Endodermal cell (in vitro differentiated cells): ENCODE measurements at places on chromosomes 2 and 18.

DNA sequence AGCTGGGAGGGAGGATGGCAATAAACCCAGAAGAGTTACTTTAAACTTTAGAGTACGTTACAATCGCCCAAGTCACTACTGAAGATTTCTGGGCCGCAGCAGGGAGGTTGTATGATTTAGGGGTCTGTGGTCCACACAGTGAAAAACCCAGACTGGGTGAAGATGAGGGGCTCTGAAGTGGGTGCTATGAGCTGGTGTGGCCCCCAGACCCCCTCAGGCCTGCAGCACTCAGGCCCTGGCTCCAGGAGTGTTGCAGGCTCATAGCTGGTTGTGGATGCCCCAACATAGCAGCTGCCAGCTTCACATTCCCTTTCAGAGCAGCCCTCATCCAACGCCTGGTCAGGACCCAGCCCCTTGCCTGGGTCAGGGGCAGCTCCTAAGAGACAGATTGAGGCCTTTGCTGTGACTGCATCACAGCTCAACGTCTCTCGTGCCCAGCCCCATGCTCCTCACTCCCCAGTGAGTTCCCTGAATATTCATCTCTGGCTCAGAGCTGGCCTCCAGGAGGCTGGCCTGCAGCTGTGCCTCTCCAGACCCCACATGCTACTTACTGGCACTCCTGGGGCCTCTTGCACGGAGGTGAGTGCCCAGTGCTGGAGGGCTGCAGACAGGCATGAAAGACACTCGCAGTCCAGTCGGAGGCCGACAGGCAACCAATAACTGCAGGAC, 94.5 kb upstream of the MYCN start:
- no peak for DNase-seq

- peak; percentile 42 for DNase-seq
Measured at GRCh38 chr2:71789556-71790204, 336.3 kb downstream of the DYSF start.

DNA sequence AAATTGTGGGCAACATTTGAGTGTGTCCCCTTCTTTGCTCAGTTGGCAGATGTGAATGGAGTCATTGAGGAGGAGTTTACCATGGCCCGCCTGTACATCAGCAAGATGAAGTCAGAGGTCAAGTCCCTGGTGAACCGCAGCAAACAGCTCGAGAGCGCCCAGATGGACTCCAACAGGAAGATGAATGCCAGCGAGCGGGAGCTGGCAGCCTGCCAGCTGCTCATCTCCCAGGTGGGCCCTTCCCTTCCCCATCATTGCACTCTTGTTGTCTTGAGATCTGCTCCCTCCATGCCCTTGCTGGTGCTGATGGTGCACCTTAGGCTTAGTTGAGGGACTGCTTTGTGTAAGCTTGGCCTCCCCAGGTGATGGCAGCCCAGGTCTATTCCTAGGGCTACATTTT, 47.5 kb upstream of the LYPD6B start:
- DNase-seq, result no peak

GRCh38 chr18:63446266-63446665, 24.0 kb upstream of the VPS4B start:
- no peak for DNase-seq

DNA sequence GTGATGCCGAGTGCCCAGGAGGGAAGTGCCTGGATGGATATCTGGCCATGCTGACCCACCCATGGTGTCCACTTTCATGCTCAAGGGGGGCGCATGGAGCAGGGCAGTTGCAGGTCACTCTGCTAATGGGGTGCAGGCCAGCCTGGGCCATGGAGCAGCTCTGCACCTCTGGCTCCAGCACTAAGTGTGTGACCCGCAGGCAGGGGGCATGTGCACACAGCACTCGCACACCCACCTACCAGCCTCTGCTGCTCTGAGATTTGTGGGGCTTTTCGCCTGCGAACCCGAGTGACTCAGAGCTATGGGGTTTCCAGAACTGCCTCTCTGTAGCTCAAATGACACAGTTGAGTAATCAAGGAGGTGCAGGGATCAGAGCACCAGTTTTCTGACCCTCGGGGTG, 66.2 kb downstream of the CYP26B1 start:
- DNase-seq, result no peak

DNA sequence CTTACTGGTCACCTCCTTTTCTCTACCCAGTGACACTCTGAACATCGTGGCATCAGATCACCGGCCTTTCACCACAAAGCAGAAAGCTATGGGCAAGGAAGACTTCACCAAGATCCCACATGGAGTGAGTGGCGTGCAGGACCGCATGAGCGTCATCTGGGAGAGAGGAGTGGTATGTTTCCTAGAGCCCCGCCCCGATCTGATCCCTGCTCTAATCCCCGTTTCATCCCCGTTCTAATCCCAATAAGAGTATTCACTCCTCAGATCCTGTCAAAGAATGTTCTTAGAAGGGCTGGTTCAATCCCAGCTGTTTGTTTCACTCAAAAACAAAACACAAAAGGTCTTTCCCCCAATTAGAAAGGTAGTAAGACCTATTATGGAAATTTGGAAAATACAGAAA, 30.4 kb upstream of the MAPRE3 start:
- no peak for DNase-seq

GRCh38 chr2:10834068-10834655, 21.6 kb upstream of the PDIA6 start:
- no peak for DNase-seq

GRCh38 chr2:167653131-167653530, 594.3 kb downstream of the STK39 start:
- DNase-seq, result no peak

DNA sequence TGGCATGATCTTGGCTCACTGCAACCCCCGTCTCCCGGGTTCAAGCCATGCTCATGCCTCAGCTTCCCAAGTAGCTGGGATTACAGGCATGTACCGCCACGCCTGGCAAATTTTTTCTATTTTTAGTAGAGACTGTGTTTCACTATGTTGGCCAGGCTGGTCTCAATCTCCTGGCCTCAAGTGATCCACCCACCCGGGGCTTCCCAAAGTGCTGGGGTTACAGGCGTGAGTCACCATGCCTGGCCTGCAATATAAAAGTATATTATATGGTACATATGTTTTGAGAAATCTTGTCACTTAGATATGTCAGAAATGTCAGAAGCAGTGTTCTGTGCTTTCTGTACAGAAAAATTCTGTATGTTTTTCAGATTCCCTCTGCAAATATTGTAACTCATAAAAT, 19.2 kb upstream of the XPO1 start:
- no peak for DNase-seq

GRCh38 chr2:190404487-190404886, 3.7 kb upstream of the MFSD6 start:
- peak; percentile 56 for DNase-seq

GRCh38 chr2:120079647-120080046, 66.8 kb downstream of the EPB41L5 start:
- no peak for DNase-seq

- DNase-seq, result peak; percentile 22
Measured at GRCh38 chr2:126899616-126900185, 1.0 kb downstream of the TEX51 start.

- no peak for DNase-seq
Measured at GRCh38 chr2:45651415-45652089, at the start of gene PRKCE. TSS of gene PRKCE (plus strand) at chr2:45651675.

GRCh38 chr18:59454909-59455727, 96.1 kb upstream of the LMAN1 start:
- peak; percentile 69 for DNase-seq

GRCh38 chr2:223549215-223549614, 52.9 kb downstream of the SCG2 start:
- no peak for DNase-seq

DNA sequence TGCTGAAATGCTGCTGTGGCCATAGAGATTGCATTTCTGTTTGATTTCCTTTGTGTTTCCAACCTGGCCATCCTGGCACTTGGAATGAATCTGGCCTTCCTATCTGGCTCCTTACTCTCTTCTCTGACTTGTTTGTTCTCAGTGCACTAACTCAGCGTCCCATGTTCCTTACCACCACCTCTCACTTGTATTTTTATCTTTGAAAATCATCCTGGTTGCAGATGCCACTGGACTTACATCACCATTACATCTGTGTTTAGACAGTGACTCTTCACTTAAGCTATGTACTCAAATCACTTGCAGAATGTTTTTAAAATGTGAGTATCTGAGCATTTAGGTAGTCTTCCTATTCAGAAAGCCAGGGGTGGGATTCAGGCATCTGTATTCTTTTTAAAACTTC, 239.5 kb downstream of the WDR7 start:
- DNase-seq, result peak; percentile 58

GRCh38 chr18:9637036-9637767, 22.8 kb upstream of the PPP4R1 start:
- DNase-seq, result no peak

GRCh38 chr2:102771114-102771513, 9.3 kb downstream of the TMEM182 start:
- DNase-seq, result no peak

DNA sequence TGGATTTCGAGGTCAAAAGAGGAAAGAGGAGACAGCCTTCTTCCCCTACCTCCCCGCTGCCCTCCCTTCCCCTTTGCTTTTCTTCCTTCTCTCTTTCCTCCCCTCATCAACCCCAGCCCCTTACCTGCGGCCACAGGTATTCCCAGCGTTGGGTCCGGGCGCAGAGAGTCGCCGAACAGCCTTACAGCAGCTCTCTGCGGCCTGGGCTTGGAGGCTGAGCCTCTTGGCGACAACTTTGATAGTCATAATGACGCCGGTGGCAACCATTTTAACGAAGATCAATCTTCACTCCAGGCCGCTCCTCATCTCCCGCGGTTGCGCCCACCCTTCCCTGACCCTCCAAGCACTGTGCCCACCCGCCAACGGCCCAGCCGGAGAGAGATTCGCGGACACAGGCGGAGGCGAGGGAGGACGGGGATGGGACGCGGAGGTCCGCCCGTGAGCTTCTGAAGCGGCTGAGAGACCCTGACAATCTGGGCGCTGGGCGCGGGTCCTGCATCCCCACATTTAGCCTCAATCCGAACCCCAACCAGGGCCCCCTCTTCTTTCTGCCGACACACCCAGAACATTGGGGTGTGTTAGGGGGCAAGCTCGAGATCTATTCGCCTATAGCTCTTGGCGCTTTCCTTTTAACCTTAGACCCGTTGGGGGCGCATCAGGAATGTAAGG, 1.5 kb upstream of the EVX2 start:
- peak; percentile 78 for DNase-seq

DNA sequence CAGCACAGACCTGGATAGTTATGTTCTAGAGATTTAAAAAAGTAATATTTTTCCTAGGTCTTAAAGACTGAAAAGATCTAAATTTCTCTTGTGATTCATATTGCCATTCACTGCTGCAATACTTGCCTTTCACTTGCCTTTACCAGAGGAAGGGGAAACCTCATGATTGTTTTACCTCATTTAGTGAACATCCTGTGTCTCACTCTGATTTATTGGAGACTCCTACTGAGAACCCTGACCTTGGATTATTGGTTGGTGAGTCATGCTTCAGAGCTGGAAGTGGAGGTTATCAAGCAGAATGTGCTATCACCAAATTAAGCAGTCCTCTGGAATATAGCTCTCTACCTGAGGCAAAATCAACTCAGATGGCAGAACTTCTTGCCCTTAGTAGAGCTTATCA, 500.5 kb downstream of the TSN start:
- DNase-seq, result no peak

DNA sequence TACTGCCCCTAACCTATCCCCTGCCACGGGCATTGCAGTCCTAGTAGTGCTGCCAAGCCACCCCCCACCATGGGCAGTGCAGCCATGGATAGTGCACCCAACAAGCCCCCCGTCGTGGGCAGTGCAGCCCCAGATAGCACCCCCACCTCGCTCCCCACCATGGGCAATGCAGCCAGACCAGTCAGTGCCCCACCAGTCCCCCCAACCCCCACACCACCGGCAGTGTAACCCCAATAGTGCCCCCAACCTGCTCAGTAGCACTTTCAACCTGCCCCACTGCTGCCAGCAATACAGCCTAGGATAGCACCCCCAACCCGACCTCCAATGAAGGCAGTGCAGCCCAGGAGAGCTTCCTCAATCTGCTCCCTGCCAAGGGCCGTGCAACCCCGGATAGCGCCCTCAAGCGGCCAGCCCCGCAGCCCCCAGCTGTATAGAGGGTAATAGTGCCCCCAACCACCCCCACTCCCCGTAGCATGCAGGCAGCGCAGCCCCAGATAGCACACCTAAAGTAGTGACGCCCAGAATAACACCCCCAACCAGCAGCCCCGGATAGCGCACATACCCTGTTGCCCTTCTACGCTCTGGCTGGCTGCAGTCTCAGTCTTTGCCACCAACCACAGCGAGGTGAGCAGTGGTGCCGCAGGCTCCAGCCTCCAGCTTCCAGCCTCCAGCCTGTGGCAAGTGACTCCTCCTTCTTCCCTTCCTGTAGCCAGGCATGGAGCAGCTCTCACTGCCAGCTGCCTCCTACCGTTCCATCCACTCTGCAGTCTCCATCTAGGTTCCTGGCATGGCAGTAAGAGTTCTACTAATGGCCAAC, 45.4 kb upstream of the ANKRD62 start:
- peak; percentile 78 for DNase-seq

GRCh38 chr2:149329068-149329467, 1.3 kb upstream of the LYPD6 start:
- DNase-seq, result peak; percentile 77

- DNase-seq, result no peak
Measured at GRCh38 chr2:33130054-33130447, 183.3 kb downstream of the LTBP1 start.

GRCh38 chr18:61569176-61569892, 236.1 kb downstream of the CDH20 start:
- no peak for DNase-seq

GRCh38 chr18:38563396-38563980, 997.9 kb upstream of the CELF4 start:
- no peak for DNase-seq

DNA sequence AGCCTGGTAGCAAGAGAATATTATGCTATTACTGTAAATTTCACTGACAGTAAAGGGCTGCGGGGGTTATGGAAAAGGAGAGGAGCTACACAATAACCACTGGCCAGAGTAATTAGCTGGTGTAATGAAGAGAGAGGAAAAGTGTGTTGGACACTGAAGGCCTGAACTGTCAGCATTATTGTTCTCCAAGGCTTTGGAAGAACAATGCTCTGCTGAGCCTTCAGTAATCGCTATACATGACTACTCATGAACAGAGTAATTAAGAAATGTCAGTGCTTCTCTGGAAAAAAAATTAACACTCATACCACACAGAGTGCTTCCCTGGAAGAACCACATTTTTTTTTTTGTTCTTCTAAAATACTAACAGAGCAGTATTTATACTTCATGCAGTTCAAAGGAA, 931.3 kb downstream of the CPS1 start:
- DNase-seq, result no peak

- DNase-seq, result peak; percentile 56
Measured at GRCh38 chr2:113831161-113831560, 58.7 kb upstream of the ACTR3 start.

DNA sequence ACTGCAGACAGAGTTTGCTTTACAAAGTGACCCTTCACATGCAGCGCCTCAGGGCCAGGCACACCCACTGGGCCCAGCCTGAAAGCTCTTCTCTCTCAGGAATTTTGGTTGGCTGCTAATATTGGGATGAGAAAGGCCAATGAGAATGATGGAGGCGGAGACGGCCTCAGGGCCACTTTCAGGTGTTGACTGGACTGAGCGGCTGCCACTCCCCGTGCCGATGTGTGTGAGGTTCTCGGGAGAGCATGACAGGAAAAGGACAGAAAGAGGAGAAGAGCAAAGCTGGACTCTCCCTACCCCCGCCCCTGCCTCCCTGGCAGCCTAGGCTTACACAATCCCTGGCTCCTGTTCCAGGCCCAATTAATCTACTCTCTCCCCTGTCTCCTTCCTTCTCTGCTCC, 155.7 kb downstream of the CELF4 start:
- peak; percentile 62 for DNase-seq

GRCh38 chr2:25339791-25340180, 1.9 kb downstream of the DNMT3A start:
- peak; percentile 87 for DNase-seq

- DNase-seq, result peak; percentile 78
Measured at GRCh38 chr2:187138265-187138664, 289.3 kb upstream of the ZSWIM2 start.
